Stimulated activated CD4-positive, alpha-beta T cell treated with anti-CD3 and anti-CD28 coated beads, Interleukin-15, amount 100 ng/mL, for 1 hour (primary cell): ENCODE measurements at places on chromosomes 12 and 14.

DNA sequence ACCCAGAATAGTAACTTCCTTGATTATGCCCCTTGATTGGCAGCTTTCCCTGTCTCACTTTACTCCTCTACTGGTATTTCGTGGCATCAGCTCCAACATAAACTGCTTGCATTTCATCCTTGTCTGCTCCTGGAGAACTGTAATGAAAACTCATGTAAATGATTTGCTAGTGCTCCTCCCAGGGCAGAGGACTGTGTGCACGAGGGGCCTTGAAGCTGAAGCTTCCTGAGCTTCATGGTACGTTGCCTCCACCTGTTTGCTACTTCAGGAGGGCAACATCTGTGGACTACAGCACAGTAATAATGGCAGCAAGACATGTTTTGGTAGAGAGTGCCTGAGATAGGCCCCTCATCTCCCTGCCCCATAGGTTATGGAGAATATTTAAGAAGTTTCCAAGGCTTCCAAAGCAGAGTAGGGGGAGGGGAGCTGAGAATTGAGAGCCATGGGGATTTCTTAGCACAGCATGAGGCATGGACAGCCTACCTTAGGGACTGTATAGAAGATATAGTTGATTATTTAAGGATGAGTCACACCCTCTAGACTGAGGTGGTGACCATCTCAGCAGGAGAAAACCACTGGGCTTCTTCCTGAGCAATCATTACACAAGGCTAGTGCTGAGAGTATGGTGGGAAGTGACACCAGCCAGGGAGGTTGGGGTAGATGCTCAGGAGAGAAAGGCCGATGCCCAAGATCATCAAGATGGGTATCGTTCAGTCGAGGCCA, 29.5 kb downstream of the CCDC198 start:
- no peak for DNase-seq

GRCh38 chr12:107513184-107513583, 172.4 kb upstream of the PWP1 start:
- DNase-seq: no peak

GRCh38 chr14:85731186-85731585, 201.2 kb downstream of the FLRT2 start:
- DNase-seq: no peak

GRCh38 chr14:61196034-61196433, 85.1 kb downstream of the TMEM30B start:
- no peak for DNase-seq

- DNase-seq: no peak
Measured at GRCh38 chr14:62957562-62957961, 87.7 kb downstream of the KCNH5 start.

- DNase-seq: peak; percentile 6
Measured at GRCh38 chr12:27821259-27821973, 41.4 kb upstream of the MANSC4 start.
